AG08396 (cell line): ENCODE measurements at places on chromosomes 1 and 21.

DNA sequence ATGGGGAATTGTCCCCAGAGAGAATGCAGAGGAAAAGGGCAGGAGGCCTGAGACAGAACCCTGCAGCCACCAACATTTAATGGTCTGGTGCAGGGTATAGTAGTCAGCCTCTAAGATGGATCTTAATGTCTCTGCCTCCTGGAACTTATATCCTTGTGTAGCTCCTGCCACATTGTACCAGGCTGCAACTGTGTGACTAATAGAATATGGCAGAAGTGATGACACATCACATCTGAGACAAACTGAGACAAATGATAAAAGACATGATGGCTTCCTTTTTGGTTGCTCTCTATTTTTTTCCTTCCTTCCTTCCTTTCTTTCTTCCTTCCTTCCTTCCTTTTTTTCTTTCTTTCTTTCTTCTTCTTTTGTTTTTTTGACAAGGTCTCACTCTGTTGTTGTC, 37.1 kb upstream of the CYP4B1 start:
- no peak for DNase-seq

DNA sequence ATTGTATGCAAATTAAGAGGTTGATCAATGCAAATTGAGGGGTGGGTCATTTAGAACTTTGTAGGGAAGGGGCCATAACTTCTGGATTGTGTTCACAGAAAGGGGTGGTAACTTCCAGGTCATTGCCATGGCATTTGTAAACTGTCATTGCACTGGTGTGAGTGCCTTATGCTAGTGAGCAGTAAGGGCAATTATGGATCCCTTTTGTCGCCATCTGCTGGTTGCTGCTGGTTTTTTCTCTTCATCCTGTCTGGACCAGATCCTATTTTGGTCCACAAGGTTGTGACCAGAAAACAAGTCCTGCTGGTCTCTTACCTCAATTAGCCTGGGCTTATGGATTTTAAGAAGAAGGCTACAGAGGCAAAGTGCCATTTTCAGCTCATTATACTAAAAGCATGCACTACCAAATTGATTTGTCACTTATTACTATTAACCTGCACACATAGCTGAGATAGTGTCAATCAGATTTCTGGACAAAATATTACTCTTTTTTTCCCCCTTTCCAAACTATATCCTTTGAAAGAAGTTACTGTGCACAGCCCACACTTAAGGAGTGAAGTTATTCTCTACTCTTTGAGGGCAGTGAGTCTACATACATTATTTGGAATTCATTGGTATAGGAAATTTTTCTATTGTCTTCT, 196.2 kb downstream of the ZC3H11B start:
- DNase-seq = peak; percentile 25

DNA sequence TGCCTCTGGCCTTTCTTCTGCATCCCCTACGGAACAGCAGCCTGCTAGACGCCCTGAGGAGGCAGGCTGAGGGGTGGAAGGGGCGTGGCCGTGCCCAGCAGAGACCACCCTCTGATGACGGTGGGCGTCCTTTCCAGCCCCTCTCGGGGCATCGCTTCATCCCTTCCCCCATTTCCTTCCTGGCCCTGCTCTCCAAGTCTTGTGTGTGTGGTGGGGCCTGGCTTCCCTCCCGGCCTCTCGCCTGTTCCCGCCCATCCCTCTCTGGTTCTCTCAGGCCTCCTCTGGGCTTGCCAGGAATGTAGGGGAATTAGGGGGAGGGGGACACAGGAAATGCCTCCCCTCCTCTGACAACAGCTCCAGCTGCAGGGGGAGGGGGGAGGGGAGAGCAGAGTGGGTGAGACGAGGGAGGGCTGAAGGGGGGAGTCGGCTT, 51.1 kb downstream of the SKI start:
- peak; percentile 78 for DNase-seq

GRCh38 chr1:177340601-177341067, 169.9 kb downstream of the BRINP2 start:
- no peak for DNase-seq

DNA sequence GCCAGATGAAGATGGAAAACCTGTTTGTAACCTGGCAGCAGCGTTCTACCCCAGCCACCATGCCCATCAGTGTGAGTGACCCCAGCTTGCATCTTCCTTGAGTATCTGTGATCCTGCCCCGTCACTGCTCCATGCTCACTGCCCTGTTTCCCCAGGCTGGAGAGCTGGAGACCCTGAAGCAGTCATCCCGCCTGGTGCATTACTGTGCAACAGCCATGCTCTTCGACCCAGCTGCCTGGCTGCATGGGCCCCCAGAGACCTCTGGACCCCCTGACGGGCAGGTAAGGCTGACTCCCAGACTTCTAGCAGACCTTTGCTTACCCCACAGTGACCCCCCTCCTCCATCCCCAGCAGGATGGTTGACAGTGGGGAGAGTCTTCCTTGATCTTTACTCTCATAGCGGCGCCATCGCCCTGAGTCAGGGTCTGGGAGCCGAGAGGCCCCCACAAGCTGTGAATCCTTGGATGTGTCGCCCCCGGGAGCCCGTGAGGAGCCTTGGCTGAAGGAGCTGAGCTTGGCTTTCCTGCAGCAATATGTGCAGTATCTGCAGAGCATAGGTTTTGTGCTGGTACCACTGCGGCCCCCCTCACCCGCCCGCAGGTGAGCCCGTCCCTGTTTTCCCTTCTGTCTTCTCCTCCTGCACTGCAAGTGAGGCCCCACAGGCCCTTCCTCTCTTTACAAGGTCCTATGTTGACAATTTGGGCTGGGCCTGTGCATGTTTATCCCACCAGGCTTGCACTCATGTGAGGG, 10.4 kb downstream of the HYI start:
- DNase-seq = no peak

- DNase-seq = no peak
Observed at GRCh38 chr21:41373253-41373652, 11.4 kb downstream of the MX2 start.

DNA sequence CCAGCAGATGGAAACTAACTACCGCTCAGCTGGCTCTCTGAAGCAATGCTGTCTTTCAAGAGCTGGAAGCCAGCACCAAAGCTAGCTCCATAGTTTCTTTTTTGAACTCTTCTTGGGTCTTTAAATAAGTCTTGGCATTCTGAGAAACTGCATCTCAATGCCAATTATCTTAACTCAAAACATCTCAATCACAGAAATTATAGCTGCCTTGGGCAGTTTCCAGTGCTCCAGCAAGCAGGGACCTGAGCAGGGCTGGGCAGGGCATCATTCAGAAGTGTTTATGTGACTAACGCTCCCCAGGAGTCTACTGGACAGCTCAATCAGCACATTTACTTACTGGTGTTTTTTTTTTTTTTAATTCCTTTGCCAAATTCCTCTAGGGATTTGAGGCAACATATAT, 18.3 kb upstream of the PADI4 start:
- DNase-seq = no peak
